Smooth muscle cell of the pulmonary artery (primary cell): ENCODE measurements at places on chromosomes 7 and 10. TPM values are rescaled to one million over a fixed set of nuclear protein-coding genes. Genes with fewer than 3 reads are reported as not detected.

IDI2 gene
- total RNA-seq = not detected in 2 replicates

FZD8 gene
- 14.5 and 153 TPM in 2 replicates for total RNA-seq

COL17A1 gene
- 0.20 and 1.1 TPM in 2 replicates for total RNA-seq

PPP1R9A gene
- total RNA-seq = 0.07 and 0.78 TPM in 2 replicates

TLX1 gene
- total RNA-seq = not detected in 2 replicates

NACAD gene
- 3.8 and 4.2 TPM in 2 replicates for total RNA-seq

KEL gene
- 0.13 TPM in 1 of 2 replicates, not detected in the other for total RNA-seq

CALHM1 gene
- not detected in 2 replicates for total RNA-seq

FKBP9 gene
- 312 and 368 TPM in 2 replicates for total RNA-seq

NEBL gene
- total RNA-seq = 0.65 TPM in 1 of 2 replicates, not detected in the other

MRPS17 gene
- 10.4 and 11.1 TPM in 2 replicates for total RNA-seq
